ENCODE measurements at places on chromosomes 4 and X. TPM values are rescaled to one million over a fixed set of nuclear protein-coding genes. Genes with fewer than 3 reads are reported as not detected.

NHSL2 gene
- not detected for total RNA-seq

TMSB15B gene
- not detected for total RNA-seq

AKAP14 gene
- 1.9 TPM for total RNA-seq

SMARCA1 gene
- 145 TPM for total RNA-seq

IQCM gene
- total RNA-seq = not detected

MAP9 gene
- not detected for total RNA-seq

MAGED4 gene
- 35.0 TPM for total RNA-seq

ARHGAP36 gene
- not detected for total RNA-seq

KCND1 gene
- not detected for total RNA-seq

POLN gene
- total RNA-seq = 0.93 TPM

LEF1 gene
- total RNA-seq = 0.22 TPM

ASB9 gene
- 18.2 TPM for total RNA-seq

PABPC4L gene
- total RNA-seq = not detected

USO1 gene
- 111 TPM for total RNA-seq

CFP gene
- not detected for total RNA-seq

ATP1B4 gene
- not detected for total RNA-seq

ADGRL3 gene
- 0.04 TPM for total RNA-seq

RNF175 gene
- not detected for total RNA-seq

CYP2U1 gene
- total RNA-seq = 3.4 TPM

ARHGEF38 gene
- total RNA-seq = not detected

SOWAHD gene
- total RNA-seq = 1.0 TPM

NSUN7 gene
- not detected for total RNA-seq

FOXR2 gene
- not detected for total RNA-seq

INTS6L gene
- not detected for total RNA-seq

ADH1C gene
- total RNA-seq = not detected

CCDC120 gene
- total RNA-seq = 0.89 TPM

PDGFC gene
- total RNA-seq = 6.8 TPM

NEXMIF gene
- total RNA-seq = not detected

ARMCX4 gene
- total RNA-seq = not detected

PRDM8 gene
- total RNA-seq = not detected

TLR6 gene
- 0.52 TPM for total RNA-seq

CDKL2 gene
- not detected for total RNA-seq

RBM46 gene
- not detected for total RNA-seq

SLC6A14 gene
- 43.2 TPM for total RNA-seq

PNMA3 gene
- not detected for total RNA-seq

EVC2 gene
- total RNA-seq = not detected

CCDC110 gene
- total RNA-seq = not detected

GSX2 gene
- total RNA-seq = not detected

SLITRK2 gene
- not detected for total RNA-seq

HTR2C gene
- not detected for total RNA-seq

RXFP1 gene
- total RNA-seq = not detected

CXCL11 gene
- not detected for total RNA-seq

IL13RA2 gene
- total RNA-seq = not detected

CYTL1 gene
- total RNA-seq = not detected

ZXDA gene
- not detected for total RNA-seq
